ENCODE measurements at places on chromosomes 7 and 10. TPM values are rescaled to one million over a fixed set of nuclear protein-coding genes. Genes with fewer than 3 reads are reported as not detected.
A peak's percentile ranks its signal among the peaks of the same experiment; 100 is the strongest.

The MMD2 gene
- total RNA-seq, result not detected

DNA sequence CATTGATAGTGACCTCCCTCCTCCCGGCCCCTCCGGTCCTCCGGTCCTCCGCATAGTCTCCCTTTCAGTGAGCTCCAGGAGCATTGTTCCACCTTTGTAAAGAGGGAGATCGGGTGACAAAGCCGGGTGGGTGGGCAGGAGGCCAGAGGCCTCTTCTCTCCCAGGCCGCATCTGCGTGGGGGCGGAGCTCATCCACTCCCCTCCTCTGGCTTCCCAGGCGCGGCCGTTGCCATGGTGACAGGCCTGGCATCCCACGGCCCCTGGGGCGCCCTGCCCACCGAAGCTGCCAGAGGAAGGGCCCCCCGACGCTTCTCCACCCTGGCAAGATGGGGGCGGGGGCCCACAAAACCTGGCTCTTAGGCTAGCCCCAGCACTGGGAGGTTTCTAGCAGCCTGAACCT, 4.4 kb upstream of the FZD9 start:
- DNase-seq, result no peak

The GIMAP7 gene
- 21.4 TPM for total RNA-seq

DNA sequence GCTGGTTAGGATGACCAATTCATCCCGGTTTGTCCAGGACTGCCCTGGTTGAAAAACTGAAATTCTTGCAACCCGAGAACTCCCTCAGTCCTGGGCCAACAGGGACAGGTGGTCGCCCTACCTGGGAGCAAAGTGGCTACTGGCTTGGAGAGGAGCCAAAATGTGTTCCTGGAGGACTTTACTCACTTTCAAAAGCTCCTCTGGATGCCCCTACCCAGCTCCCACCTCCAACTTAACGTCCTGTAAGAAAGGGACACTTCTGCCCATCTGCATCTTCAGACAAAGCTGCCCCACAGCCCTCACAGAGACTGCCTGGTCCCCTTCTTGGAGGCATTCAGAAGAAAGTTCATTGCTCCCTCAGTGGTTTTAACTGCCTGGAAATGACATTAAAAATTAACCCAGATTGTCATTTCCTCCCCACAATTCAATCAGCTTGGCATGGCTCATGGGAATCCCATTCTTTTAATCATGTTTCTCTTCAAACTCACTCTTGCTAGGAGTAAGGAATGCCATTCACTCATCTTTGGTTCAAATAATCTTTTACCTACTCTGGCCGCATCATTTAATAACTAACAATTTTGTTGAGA, 24.0 kb upstream of the HSPA12A start:
- DNase-seq, result no peak

The GJD4 gene
- not detected for total RNA-seq

GRCh38 chr7:28956608-28957063, 1.5 kb downstream of the TRIL start:
- DNase-seq, result peak; percentile 77

The LRRC17 gene
- total RNA-seq, result 2.1 TPM

GRCh38 chr7:31465285-31465684, 48.6 kb upstream of the ITPRID1 start:
- DNase-seq, result no peak

The MUC3A gene
- total RNA-seq, result 0.51 TPM

The PSD gene
- total RNA-seq, result 0.49 TPM

DNA sequence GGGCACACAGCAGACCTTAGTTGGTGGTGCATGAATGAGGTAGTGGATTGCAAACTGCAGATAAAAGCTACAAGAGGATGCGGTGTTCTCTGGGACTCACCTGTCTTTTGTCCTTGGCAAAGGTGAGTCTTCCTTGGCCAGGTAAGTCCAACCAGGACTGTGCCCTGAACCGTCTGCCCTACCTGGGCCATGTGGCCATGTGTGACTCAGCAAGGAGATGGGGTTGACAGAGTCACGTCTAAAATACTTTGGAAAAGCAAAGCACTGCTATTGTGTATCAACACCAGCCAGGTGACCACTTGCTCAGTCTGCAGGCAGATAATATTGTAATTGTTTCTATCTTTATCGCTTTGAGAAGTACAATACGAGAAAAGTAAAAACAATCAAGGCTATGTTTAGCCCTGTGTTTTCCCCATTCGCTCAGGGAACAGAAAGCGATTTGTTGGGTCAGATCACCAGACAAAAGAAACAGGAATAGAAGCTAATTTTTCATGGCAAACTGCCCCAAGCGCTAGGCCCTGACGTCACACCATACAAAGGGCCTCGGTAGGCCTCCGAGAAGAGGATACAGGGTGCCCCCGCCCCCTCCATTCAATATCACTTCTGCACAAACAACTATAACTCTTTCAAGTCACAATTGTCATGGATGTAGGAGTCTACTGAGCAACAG, 57.3 kb downstream of the FAM53B start:
- DNase-seq, result no peak

GRCh38 chr10:62681211-62681940, 123.1 kb upstream of the ADO start:
- no peak for DNase-seq

The KCNIP2 gene
- 409 TPM for total RNA-seq

The CHCHD2 gene
- 493 TPM for total RNA-seq

The LEP gene
- total RNA-seq, result 2.7 TPM

The VPS37D gene
- 3.0 TPM for total RNA-seq

GRCh38 chr7:128082431-128082830, 51.2 kb upstream of the LRRC4 start:
- peak; percentile 35 for DNase-seq

- DNase-seq, result no peak
Measured at GRCh38 chr7:55475855-55476803, 96.2 kb downstream of the VOPP1 start.

DNA sequence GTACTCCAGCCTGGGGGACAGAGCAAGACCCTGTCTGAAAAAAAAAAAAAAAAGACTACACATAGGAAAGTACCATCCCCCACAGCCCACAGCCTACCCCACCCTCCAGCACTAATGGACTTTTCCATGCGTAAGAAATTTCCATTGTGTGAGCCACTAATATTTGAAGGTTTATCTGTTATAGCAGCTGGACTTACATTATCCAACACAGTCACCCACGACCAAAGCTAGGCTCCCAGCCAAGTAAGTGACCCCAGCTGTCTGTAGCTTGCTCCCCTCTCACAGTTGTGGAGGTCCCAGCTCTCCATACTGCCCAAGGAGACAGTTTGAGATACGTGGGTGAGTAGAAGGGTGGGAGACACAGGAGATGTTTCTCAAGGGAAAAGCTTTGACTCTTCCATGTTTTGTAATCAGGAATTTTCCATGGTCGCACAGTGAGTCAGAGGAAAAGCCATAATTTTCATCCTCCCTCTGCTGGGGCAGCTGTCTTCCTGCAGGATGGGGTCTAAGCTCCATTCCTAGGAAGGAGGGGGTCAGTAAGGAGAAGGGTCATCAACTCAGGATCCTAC, 57.4 kb downstream of the CAV1 start:
- no peak for DNase-seq

GRCh38 chr10:128158021-128158795, 32.0 kb upstream of the MKI67 start:
- no peak for DNase-seq

DNA sequence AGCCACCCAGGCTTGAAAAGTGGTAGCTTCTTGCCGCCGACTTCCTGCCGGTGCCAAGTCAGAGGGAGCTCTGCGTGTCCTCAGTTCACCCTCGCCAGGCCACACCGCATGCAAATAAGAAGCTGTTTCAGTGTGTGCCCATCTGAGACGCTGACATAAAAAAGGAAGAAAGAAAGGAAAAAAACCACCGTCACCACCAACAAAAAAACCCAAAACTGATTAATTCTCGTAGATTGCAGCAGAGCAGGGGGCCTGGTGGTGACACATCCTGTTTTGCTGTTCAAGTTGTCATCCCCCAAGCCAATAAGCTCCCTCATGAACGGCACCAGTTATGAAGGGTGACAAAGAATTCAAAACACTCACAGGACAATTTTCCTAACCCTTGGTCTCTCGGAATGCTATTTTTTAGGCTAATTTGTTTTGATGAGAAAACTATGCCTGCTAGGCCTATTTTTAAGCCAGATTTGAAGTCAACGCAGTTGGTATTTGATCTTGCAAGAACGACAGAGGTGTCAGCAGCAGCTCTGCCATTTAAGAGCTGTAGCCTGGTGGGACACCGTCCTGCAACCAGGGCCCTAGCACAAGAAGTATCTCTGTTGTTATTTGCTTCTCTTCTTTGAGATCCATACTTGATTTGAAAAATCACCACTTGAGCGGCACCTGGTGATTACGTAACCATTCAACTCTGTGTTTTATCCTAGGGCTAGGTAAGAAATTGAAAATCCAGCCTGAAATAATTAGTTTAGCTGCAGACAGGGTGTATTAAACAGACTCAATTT, 145.6 kb downstream of the PFKFB3 start:
- DNase-seq, result peak; percentile 73

GRCh38 chr10:26567351-26567721, 129.2 kb downstream of the APBB1IP start:
- no peak for DNase-seq

DNA sequence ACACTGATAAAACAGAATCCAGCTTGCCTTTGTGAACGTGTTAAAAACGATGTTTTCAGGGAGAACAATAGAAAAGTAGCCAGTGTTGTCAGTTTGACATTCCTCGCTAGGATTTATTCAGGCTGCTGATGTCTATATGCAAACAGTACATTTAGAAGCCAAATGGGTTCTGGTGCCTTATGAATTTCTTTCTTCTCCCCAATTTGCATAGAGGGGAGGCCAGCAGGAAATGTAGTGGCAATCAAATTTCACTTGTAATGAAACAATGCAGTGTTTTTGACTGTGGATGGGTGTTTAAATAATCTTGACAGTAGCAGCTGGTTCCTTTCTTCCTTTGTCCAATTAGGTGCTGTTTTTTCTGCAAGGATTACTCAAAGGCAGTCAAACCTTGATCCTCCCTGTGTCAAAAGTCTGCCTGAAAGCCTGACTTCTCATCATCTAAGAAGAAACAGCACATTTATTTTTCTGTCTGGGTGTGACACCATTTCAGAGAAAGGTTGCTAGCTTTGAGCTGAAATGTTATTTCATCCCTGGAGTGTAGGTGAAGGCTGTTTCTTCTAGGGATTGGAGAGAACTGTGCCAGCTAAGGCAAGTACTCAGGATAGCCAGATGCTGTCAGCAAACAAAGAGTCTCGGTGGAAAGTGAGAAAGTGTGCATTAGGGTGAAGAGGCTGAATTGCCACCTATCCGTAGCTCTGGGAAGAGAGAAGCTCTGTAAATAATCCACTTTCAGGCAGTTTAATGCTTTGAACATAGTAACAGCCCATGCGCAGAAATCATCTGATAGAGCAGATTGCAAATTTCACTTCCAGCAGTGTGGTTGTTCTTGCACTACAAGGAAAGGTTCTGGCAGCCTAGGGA, 36.6 kb upstream of the ZNRF2 start:
- no peak for DNase-seq

GRCh38 chr7:22907805-22908204, 85.2 kb upstream of the TOMM7 start:
- DNase-seq, result no peak

GRCh38 chr10:104574838-104575237, 66.3 kb upstream of the SORCS3 start:
- DNase-seq, result no peak

The GALNT17 gene
- total RNA-seq, result 78.1 TPM

DNA sequence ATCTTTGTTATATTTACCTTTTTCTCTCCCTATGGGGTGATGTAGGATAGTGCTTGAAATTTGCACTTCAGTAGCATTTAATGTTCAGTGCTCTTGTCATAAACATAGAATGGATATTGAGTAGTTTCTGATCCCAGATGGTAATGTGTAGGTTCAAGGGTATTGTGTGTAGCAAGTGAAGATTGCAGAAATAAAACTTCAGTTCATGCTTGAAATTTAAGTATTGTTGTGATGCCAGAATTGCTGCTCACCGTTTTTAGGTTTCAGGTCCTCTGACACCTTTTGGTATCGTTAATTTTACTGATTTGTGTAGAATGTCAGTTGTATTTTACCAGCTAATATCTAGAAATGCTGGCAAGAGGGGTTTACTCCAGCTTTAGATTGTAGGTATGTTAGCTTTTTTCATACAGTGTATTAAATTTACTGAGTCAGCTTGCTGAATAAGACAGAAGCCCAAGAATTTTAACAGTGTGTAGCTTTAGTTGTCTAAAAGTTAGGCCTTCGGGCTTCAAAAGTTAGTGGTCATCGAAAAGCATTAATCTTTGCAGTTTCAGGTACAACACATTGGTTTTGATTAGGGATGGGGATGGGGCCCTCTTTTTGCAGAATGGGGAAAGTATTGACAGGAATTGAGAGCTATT, 1.9 kb downstream of the PTEN start:
- DNase-seq, result no peak

The THSD7A gene
- total RNA-seq, result 1.5 TPM

DNA sequence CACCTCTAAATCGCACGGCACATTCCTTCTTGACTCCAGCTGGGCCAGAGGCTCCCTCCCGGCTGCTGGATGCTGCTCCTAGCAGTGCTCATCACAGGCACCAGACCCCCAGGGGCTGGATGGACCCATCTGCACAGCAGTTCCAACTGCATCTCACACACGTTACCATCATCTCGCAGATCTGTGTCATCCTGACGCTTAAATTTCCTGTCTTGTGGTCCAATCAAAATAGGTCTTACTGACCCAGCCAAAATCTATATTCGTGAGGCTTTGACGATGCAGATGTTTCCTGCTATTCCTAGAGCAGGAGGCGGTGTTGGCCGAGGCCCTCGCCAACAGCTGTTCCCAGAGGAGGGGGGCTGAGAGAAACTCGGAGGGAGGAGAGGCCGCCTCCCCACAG, 108.0 kb downstream of the MKI67 start:
- DNase-seq, result no peak

GRCh38 chr7:131843898-131844331, 287.5 kb upstream of the PODXL start:
- DNase-seq, result no peak

- no peak for DNase-seq
Measured at GRCh38 chr10:38127812-38128211, 33.7 kb downstream of the ZNF37A start.

GRCh38 chr7:99004781-99005500, 126.6 kb downstream of the TRRAP start:
- DNase-seq, result no peak

All from Right ventricle myocardium inferior (tissue), 1 donor.